Suppressor macrophage (primary cell): ENCODE measurements at places on chromosomes 12 and 14.

GRCh38 chr12:30884799-30885198 lies 41.7 kb upstream of the TSPAN11 start:
- DNase-seq, result no peak

GRCh38 chr12:118219772-118220171 lies 83.8 kb downstream of the PEBP1 start:
- DNase-seq, result no peak

GRCh38 chr14:101719045-101719645 lies 42.4 kb upstream of the PPP2R5C start:
- DNase-seq, result no peak

- no peak for DNase-seq
These were observed 20.9 kb upstream of the CALM1 start for GRCh38 chr14:90375934-90376333.

DNA sequence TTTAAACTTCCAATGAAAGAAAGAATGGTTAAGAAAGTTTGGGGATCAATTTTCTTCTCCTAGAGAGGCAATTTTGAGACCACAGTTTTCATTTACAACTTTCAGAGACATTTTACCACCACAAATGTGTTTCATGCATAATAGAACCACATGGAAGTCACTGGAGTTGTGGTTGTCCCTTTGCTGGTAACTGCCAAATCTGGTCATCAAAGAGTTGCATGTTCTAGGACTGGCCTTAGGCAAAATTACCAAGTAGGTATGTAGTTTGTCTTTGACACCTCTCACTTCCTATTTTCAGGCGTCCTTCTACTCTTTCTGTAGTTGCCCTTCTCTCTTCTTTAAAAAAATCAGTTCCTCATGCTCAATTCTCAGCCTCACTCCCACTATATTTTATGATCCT lies 54.3 kb upstream of the TMX1 start:
- DNase-seq, result no peak

- no peak for DNase-seq
These were observed 20.3 kb downstream of the PDE6H start for GRCh38 chr12:14993117-14993516.

- DNase-seq, result no peak
These were observed 283.0 kb upstream of the PRKD1 start for GRCh38 chr14:30210630-30211029.

- DNase-seq, result no peak
These were observed 155.9 kb downstream of the RAD51B start for GRCh38 chr14:67975470-67975869.

DNA sequence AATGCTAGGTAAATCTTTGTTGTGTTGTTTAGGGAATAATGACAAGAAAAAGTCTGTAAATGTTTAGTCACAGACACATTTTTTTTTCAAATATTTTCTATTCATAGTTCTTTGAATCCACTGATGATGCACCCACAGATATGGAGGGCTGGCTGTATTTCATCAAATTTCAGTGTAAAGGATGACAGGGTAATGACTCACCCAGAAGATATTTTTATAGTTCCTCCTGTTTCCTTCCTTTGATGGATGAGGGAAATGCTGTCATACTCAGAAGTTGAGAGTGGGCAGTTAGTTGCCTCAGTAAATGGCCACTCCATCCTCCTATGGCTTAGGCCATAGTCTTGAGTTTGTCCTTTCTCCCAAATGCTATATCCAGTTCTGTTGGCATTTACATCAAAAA lies 76.9 kb upstream of the REP15 start:
- peak; percentile 89 for DNase-seq
